NCI-H1092 (cell line): ENCODE measurements at places on chromosomes 2 and 18.

GRCh38 chr2:232951891-232952290, 61.2 kb downstream of the NGEF start:
- DNase-seq = no peak

DNA sequence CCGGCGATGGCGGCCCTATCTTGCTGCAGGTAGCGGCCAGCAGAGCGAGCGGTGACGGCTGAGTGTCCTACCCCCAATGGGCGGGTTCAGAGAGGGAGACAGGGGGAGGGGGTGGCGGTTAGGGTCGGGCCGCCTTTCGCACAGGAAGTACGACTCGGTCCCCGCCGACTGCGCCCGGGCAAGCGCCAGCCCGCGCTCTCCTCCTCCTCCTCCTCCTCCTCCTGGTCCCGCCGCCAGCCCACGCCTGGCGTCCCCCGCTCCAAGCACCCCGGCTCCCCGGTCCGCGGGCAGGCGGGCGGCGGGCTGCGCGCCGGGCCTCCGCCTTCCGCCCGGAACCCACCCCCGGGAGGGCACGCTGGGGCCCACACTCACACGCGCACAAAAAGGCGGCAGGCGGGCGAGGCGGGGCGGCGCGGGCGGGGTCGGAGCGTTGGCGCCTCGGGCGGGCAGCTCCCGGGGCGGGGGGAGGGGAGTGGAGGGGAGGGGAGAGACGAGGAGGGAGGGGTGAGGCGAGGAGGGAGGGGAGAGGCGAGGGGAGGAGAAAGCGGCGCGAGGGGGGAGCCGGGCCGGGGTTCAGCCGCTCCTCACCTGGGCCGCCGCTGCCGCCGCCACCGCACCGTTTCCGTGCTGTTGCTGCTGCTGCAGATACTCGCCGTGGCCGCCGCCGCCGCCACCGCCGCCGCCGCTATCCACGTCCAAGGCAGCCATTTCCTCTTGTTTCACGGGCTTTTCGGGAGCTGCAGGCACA, 1.2 kb downstream of the SP3 start:
- DNase-seq = peak; percentile 74

DNA sequence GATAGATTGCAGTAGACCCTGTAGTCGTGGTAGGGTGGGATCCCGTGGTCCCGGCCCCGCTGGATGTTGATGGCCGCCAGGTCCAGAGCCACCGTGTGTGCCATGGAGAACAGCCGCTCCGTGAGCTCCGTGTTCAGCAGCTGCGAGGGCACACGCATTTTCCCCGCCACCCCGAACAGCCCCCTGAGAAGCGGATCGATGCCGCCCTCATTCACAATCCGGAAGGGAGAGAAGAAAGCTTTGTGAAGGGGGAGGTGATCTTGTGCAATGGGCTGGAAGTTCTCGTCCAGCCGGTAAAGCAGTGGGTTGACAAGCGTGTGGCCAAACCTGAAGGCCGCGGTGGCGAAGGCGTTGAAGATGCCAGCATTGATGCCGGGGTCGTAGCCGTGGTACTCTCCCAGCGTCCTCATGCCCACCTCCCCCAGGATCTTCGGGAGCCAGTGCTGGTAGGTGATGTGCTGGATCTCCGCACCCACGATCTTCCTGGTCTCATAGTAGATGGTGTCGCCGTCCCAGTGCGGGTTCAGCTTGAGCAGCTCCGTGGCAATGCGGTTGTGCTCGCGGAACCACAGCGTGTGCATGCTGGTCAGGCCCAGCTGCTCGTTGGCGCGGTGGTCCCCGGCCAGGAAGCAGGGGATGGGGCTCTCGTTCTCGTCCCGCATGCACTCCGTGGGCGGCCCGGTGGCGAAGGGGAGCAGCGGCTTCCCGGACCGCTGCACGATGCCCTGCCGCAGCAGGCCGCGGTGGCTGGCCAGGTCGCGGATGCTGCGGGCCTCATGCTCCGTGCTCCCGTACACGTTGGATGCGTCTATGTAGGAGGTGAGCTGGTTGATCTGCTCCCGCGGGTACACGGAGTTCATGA, 95.8 kb downstream of the PXDN start:
- no peak for DNase-seq

- DNase-seq = peak; percentile 36
Measured at GRCh38 chr18:35497027-35497369, 762 bp downstream of the INO80C start.

- DNase-seq = no peak
Measured at GRCh38 chr2:48114256-48114655, 208.0 kb upstream of the FBXO11 start.

DNA sequence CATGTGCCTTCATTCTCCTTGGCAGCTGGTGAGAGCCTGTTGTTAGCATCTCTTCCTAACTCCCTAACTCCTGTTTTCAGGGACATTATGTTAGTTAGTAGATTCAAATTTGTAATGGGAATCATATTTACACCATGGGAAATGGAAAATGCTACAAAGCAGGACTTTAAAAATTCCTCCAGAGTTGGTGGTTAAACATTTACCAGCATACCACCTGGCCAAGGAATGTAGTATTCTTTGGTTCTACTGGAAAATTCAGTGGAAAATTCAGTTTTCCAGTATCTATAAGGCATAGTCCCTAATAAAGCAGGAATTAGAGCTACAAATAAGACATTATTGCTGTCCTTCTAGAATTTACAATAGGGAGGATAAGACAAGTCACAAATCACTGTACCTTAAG, 291.7 kb downstream of the GPD2 start:
- no peak for DNase-seq

GRCh38 chr2:36808386-36809068, 112.0 kb downstream of the VIT start:
- no peak for DNase-seq

DNA sequence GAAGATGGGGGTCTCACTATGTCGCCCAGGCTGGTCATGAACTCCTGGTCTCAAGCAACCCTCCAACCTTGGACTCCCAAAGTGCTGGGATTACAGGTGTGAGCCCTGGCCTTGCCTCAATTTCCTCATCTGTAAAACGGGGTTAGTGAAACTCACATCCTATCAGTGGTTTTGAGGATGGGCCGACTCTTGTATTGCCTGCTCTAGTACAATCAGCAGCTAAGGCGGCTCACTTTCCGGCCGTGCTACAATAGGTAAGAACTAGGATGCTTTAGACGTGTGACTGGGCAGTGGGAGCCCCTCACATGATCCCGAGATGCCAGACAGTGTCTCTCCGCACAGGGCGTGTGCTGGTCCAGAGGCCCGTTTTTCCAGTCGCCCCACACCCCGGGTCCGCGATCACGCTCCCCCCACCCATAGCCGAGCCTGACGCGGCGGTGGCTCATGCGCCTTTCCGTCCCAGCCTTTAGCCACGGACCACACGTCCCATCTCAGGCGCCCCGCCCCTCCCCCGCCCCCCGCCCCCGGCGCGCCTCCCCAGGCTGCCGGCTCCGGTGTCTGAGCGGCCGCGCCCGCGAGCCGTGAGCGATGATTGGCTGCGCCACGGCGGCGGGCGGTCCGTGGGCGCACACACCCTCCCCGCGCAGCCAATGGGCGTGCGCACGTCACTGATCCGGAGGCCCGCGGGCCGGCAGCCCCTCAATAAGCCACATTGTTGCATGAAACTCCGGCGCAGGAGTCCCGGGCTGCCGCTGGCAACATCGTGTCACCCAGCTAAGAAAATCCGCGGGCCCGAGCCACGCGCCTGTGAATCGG, at the start of gene HK2:
Gene HK2 (plus strand): TSS at position 710 of the 816 bp plus-strand sequence. CDS start 454 bp downstream, outside the sequence.
- DNase-seq = no peak

GRCh38 chr2:231223001-231223375, 24.6 kb downstream of the ARMC9 start:
- DNase-seq = no peak

DNA sequence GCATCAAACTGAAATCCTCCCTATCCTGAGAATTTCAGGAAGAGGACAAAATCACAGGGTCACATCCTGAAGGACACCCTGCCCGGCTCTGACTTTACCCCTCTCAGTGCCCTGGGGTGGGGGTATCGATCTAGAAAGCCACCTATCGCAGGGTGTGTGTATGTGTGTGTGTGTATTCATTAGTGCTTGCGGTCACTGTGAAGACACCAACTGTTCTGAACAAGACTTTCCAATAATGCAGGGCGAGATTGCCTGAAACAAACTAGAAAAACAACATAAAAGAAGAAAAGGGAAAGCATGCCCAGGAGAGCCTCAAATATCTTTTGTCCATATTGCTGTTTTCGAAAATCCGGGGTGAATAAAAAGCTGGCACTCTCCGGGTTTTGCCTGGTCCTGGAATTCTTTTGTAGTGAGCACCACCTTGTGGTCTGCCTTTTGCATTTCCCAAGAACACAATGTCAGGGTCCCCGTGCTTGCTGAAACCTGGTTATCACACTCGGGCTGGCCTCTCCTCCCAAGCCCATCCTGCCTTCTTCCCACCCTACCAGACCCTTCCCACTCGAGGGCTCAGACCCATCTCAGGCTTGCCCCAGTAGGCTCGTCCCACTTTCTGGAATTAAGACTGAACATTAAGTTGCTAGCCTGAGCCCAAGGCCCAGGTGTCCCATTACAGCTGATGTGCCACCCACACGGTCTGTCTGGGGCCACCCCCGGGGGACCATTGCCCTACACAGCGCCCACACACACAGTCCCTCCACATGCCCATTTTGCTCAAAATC, 25.0 kb upstream of the COPS8 start:
- peak; percentile 36 for DNase-seq

GRCh38 chr2:8659092-8659734, 22.6 kb upstream of the ID2 start:
- DNase-seq = peak; percentile 39

- no peak for DNase-seq
Measured at GRCh38 chr2:234880551-234881211, 71.1 kb upstream of the SH3BP4 start.

DNA sequence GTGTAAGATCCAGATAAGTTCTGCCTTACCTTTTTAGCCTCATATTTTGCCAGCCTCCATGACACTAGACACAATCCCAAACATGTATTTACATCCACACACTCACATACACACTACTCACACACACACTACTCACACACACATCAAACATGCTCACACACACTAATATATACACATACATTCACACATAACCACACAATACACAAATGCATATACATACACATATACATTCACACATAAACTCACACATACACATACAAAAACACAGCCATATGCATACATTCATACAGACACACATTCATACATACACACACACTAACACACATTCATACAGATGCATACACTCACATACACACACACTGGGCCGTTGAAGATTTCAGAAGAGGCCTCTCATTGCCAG, 109.5 kb downstream of the MAIP1 start:
- no peak for DNase-seq

- no peak for DNase-seq
Measured at GRCh38 chr2:102544182-102544581, 71.2 kb downstream of the SLC9A4 start.

DNA sequence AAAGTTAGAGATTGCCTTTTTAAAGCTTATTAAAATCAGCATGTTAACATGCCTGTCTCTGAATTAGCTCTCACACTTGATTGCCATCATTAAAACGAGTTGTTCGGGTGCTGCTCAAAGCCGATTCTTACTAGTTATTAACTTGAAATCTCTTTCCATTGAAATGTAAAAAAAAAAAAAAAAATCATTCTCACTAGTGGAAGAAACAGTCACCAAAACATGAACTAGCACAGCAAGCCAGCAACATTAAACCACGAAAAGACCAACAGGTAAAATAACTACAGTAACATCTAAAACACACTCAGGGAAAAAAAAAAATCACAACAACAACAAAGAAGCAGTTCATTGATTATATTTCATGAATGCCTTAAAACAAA, 264.5 kb downstream of the MEIS1 start:
- DNase-seq = no peak

GRCh38 chr2:223383315-223383714, 218.8 kb downstream of the SCG2 start:
- DNase-seq = no peak

GRCh38 chr2:7878786-7879482, 802.9 kb upstream of the ID2 start:
- no peak for DNase-seq

GRCh38 chr2:7819850-7820249, 862.0 kb upstream of the ID2 start:
- DNase-seq = no peak

GRCh38 chr2:214130114-214130513, 280.7 kb upstream of the VWC2L start:
- DNase-seq = no peak

DNA sequence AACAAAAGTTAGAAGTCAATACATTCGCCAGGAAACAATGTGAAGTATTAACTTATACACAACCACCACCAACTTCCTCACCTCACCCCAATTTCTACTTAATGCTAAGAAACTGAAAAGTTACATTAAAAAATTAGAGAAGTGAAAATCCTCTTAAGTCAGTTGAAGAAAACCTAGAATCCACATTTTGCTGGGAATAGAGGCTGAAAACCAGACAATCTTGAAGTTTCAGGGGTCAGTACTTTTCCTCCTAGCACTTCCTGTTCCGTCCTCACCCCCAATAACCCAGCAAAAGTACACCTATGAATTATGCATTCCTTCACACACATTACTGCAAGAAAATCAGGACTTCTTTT, 6.3 kb downstream of the YES1 start:
- DNase-seq = no peak

DNA sequence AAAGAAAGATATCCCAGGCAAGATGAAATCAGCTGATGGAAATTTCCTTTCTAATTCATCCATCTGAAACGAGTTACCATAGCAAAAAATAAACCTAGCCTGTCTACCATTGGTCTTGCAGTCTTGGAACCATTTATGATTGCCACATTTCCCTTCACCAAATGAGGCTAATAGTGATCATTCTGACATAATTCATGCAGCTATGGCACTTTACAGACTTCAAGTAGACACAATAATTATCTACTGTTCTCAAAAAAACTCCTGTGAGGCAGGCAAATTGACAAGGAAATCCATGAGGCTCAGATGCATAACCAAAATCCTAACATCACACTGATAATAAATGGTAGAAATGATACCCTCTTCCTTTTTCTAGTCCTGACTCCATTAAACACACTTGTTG, 1669.7 kb upstream of the LRRTM1 start:
- no peak for DNase-seq

DNA sequence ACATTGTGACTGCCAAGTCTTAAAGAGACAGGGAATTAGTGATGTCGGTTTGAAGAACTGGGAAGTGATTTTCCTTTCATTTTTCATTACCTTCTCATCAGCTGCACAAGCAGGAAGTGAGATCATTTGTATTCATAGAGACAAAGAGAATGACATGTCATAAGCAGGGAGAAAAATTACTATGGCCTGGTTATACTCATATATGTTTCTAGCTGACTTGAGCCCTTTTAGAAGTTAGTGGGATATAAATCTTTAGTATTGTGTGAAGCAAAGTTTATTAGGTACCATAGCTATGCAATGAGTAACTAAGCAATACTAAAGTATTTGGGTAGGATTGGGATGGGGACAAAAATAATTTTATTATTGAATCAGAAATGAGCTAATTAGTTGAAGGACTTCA, 284.1 kb downstream of the PID1 start:
- no peak for DNase-seq

GRCh38 chr2:105674401-105674800, 70.3 kb upstream of the NCK2 start:
- no peak for DNase-seq

DNA sequence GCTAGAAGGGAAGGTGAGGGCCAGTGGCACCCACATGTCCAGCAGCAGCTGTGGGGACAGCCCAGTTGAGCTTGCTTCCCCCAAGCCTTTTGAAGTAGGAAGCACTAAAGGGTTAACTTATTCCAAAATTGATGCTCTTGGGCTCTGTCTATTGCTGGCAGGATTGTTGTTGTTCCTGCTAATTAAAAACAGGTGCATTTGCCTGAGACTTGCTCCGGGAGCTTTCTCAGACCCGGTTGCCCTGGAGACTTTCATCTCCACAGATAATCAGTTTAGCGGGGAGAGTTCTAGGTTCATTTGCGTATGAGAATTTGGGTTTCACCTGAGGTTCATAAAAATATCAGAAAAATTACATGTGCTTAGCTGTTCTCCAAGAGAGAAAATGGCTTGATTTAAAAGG, 277.3 kb downstream of the LRATD1 start:
- DNase-seq = no peak
